H9 (cell line): ENCODE measurements at places on chromosomes 11 and 22. TPM values are rescaled to one million over a fixed set of nuclear protein-coding genes. Genes with fewer than 3 reads are reported as not detected.

BTBD18 gene
- not detected in 2 replicates for total RNA-seq

LUZP2 gene
- 25.4 and 25.7 TPM in 2 replicates for total RNA-seq

CKAP5 gene
- total RNA-seq: 172 and 190 TPM in 2 replicates

FAM111A gene
- 16.8 and 20.1 TPM in 2 replicates for total RNA-seq

LARGE2 gene
- 95.6 and 108 TPM in 2 replicates for total RNA-seq

PLAAT4 gene
- total RNA-seq: 3.1 and 3.5 TPM in 2 replicates

OR4A47 gene
- not detected in 2 replicates for total RNA-seq

OMP gene
- total RNA-seq: 0.86 TPM in 1 of 2 replicates, not detected in the other

DDX25 gene
- 6.9 and 7.4 TPM in 2 replicates for total RNA-seq

INS gene
- total RNA-seq: not detected in 2 replicates

MYO7A gene
- 1.6 and 2.2 TPM in 2 replicates for total RNA-seq

IL17REL gene
- 0.11 and 0.20 TPM in 2 replicates for total RNA-seq

C11orf97 gene
- total RNA-seq: not detected in 2 replicates

NCF4 gene
- total RNA-seq: not detected in 2 replicates

BLID gene
- not detected in 2 replicates for total RNA-seq

MFRP gene
- total RNA-seq: not detected in 2 replicates

LINC01488 gene
- total RNA-seq: not detected in 2 replicates

RNF121 gene
- 53.3 and 56.9 TPM in 2 replicates for total RNA-seq

OR4D5 gene
- total RNA-seq: not detected in 2 replicates

OR10S1 gene
- not detected in 2 replicates for total RNA-seq

MSANTD2 gene
- 14.5 and 18.1 TPM in 2 replicates for total RNA-seq

GGTLC2 gene
- total RNA-seq: not detected in 2 replicates

GLB1L2 gene
- total RNA-seq: 2.0 and 2.4 TPM in 2 replicates

SOX10 gene
- total RNA-seq: 2.1 and 2.4 TPM in 2 replicates

FGF3 gene
- not detected in 2 replicates for total RNA-seq

GAS2L1 gene
- 8.0 and 8.1 TPM in 2 replicates for total RNA-seq

HPX gene
- total RNA-seq: 1.0 and 1.2 TPM in 2 replicates

P2RX6 gene
- not detected in 2 replicates for total RNA-seq

OR8G5 gene
- total RNA-seq: not detected in 2 replicates

SAA4 gene
- total RNA-seq: not detected in 2 replicates

IFT27 gene
- 40.7 and 43.4 TPM in 2 replicates for total RNA-seq

CCDC73 gene
- total RNA-seq: 0.04 TPM in 1 of 2 replicates, not detected in the other

TRIOBP gene
- total RNA-seq: 50.8 and 52.7 TPM in 2 replicates

ZP1 gene
- total RNA-seq: not detected in 2 replicates

SPDYC gene
- 0.44 and 0.61 TPM in 2 replicates for total RNA-seq

C11orf42 gene
- total RNA-seq: not detected in 2 replicates

SEZ6L gene
- 0.09 and 0.13 TPM in 2 replicates for total RNA-seq

PDGFB gene
- 6.1 and 7.1 TPM in 2 replicates for total RNA-seq

KCNJ5 gene
- total RNA-seq: 0.04 and 0.11 TPM in 2 replicates

CDC45 gene
- 32.7 and 35.7 TPM in 2 replicates for total RNA-seq

CCDC87 gene
- total RNA-seq: 0.88 and 1.1 TPM in 2 replicates

USH1C gene
- total RNA-seq: 1.0 and 1.5 TPM in 2 replicates

KRTAP5-11 gene
- not detected in 2 replicates for total RNA-seq

APOBEC3B gene
- 28.1 and 29.0 TPM in 2 replicates for total RNA-seq

CCDC34 gene
- total RNA-seq: 24.5 and 25.2 TPM in 2 replicates

SLC22A9 gene
- total RNA-seq: not detected in 2 replicates

TSSK2 gene
- not detected in 2 replicates for total RNA-seq

MMP13 gene
- not detected in 2 replicates for total RNA-seq

SLC3A2 gene
- total RNA-seq: 289 and 290 TPM in 2 replicates
